ENCODE measurements at places on chromosomes 13 and 19. TPM values are rescaled to one million over a fixed set of nuclear protein-coding genes. Genes with fewer than 3 reads are reported as not detected.

DNA sequence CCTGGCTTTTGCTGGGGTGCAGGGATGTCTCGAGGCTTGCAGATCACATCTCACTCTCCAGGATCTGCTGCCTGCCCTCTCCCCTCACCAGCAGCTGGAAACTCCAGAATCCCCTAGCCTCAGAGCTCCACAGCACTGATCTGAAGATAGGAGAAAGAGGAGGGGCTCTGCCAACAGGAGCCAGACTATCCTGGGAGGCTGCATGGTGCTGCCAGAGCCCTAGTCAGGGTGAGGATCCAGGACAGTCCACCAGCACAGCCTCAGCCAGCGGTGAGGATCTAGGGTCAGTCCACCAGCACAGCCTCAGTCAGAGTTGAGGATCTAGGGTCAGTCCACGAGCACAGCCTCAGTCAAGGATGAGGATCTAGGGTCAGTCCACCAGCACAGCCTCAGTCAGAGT lies 65.2 kb downstream of the RAB20 start:
- no peak overlapping the region for H3K4me3 ChIP-seq
- DNase-seq, result no peak
- H3K36me3 ChIP-seq, result peaks cover 5% of the 10 kb centered on the region
- no peaks in the 10 kb centered on the region for H3K27me3 ChIP-seq

GRCh38 chr13:48804821-48805601 lies 151.3 kb downstream of the CYSLTR2 start:
- H3K4me1 ChIP-seq, result no peaks in the 10 kb centered on the region
- H3K4me3 ChIP-seq, result no peak overlapping the region
- no peak for DNase-seq
- H3K27ac ChIP-seq, result no peak overlapping the region
- no peaks in the 10 kb centered on the region for H3K36me3 ChIP-seq

DNA sequence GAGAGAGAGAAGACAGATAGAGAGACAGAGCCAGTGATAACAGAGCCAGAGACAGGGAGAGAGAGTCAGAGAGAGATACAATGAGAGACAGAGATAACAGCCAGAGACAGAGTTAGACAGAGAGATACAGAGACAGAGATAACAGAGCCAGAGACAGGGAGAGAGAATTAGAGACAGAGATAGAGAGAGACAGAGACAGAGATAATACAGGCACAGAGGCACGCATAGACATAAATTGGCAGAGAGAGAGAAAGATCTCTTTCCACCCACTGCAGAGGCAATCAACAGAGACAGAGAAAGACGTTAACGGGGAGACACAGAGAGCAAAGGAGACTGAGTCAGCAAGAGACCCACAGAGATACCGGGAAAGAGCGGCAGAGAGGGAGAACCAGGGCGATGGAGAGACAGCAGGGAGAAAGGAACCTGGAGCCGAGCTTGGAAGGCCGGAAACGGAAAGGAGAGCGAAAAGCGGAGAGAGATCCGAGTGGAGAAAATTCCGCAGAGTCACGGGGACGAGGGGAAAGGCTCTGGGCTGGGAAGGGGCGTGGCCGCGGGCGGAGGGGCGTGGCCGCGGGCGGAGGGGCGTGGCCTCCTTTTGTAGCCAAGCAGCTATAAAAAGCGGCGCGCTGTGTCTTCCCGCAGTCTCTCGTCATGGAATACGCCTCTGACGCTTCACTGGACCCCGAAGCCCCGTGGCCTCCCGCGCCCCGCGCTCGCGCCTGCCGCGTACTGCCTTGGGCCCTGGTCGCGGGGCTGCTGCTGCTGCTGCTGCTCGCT lies at the start of gene TNFSF9:
TNFSF9 (plus strand) TSS at position 641 of the 777 bp plus-strand sequence; CDS start at position 652, 11 bp downstream.
- H3K4me1 ChIP-seq, result peaks cover 59% of the 10 kb centered on the region
- peak; percentile 54 for DNase-seq
- H3K27ac ChIP-seq, result peak within 1 kb of the TSS; percentile 58
- no peaks in the 10 kb centered on the region for H3K36me3 ChIP-seq
- H3K27me3 ChIP-seq, result peaks cover 48% of the 10 kb centered on the region

Gene CYP4F3
- polyA plus RNA-seq, result not detected

- H3K27me3 ChIP-seq, result peaks cover 61% of the 10 kb centered on the region
- H3K4me3 ChIP-seq, result no peak overlapping the region
- H3K27ac ChIP-seq, result no peak overlapping the region
Observed at GRCh38 chr13:26811581-26811980, 51.0 kb upstream of the GPR12 start.

DNA sequence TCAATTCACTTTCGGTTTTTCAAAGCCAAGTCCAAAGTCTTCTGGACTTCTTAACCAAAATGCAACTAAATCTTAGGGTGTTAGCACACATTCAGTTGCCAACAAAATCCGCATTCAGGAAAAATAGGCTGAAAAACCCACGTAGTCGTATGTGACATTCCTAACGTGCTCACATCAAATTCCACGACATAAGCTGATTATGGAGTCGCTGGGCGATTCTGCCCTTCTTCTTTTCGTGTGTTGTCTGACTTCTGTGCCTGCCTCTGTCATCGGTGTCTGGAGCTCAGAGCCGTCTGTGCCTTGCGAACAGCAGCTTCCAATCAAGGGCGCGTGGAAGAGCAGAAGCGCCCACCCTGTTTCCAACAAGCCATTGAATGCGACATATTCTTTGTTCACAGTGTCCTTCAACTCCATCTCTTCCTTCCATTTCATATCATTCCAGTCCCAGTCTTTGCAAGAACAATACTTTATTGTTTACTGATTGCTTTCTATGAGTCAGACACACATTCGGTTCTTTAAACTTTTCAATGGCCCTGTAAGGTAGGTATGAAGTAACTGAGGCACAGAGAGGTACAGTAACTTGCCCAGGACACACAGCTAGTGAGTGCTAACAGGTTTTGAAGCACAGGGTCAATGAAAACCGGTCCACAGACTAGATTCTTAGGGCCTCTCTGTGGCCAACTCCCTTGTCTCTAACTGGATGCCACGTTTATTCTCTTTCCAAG lies 8.2 kb upstream of the ZNF507 start:
- no peaks in the 10 kb centered on the region for H3K4me1 ChIP-seq
- DNase-seq, result no peak
- peaks cover 6% of the 10 kb centered on the region for H3K27me3 ChIP-seq
- H3K4me3 ChIP-seq, result no peak overlapping the region
- no peaks in the 10 kb centered on the region for H3K36me3 ChIP-seq

Gene FCAR
- polyA plus RNA-seq, result 1.1 TPM

Gene KCNJ14
- polyA plus RNA-seq, result 0.12 TPM

Gene STARD13
- not detected for polyA plus RNA-seq

DNA sequence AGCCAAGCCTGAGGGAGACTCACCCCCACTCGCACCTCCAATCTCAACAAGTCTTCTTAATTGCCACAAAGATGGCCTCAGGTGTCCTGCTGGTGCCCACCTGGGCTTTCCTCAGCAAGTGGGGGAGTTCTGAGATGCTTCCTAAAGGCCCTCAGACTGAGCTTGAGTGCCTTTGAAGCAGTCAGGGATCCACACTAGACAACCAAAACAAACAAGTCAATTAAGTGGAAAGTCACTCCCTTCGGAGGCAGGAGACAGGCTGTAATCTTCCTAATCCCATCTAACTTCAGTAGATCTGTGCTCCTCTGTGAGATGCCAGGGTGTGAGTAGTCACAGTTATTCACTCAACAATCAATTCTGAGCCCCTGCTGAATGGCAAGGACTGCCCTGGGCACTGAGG lies 68.3 kb upstream of the SERP2 start:
- peaks cover 20% of the 10 kb centered on the region for H3K27me3 ChIP-seq
- no peak for DNase-seq
- H3K4me3 ChIP-seq, result no peak overlapping the region
- H3K27ac ChIP-seq, result no peak overlapping the region
- H3K36me3 ChIP-seq, result no peaks in the 10 kb centered on the region

Gene CIC
- 5.3 TPM for polyA plus RNA-seq

Gene CGB7
- polyA plus RNA-seq, result not detected

- H3K27ac ChIP-seq, result no peak overlapping the region
- H3K27me3 ChIP-seq, result peaks cover 18% of the 10 kb centered on the region
- H3K4me1 ChIP-seq, result peaks cover 24% of the 10 kb centered on the region
- no peak for DNase-seq
- peak overlapping the region; percentile 59 for H3K4me3 ChIP-seq
Observed at GRCh38 chr13:87680298-87680697, 9.1 kb downstream of the SLITRK5 start.

Gene USHBP1
- not detected for polyA plus RNA-seq

GRCh38 chr13:74005320-74006157 lies 128.7 kb downstream of the KLF12 start:
- H3K27me3 ChIP-seq, result no peaks in the 10 kb centered on the region
- H3K4me3 ChIP-seq, result no peak overlapping the region
- DNase-seq, result no peak
- H3K36me3 ChIP-seq, result no peaks in the 10 kb centered on the region
- peaks cover 24% of the 10 kb centered on the region for H3K4me1 ChIP-seq
- no peak overlapping the region for H3K27ac ChIP-seq

DNA sequence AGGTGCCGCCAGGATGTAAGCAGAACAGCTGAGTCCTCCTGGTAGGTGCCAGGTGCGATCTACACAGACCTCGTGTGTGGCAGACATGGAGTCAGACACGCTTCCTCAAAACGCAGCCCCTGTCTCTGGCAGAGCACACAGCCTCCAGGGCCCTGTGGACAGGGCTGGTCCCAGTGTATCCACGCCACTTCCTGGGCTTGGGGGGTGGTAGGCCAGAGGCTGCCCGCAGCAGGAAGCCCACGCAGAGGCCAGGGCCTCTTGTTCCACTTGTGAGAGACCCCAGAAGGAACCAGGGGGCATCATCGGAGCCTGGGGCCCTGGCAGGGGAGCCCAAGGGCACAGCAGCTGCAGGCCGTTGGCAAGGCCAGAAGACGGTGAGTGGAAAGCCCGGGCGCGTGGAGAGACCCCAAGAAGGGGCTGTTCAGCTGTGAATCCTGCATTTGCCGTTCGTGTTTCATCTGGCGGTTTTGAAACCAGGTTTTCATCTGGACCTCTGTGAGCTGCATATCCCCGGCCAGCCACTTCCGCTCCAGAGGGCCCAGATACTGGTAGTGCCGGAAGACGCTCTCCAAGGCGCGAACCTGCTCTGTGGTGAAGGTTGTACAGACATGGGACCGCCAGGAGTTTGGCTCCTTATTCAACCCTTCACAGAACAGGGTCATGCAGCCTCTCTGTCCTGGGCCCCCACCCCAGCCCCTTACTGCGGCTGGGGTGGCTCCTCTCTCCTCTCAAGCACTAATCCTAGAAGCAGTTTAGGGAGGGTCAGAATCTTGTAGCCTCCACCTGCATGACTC lies 25.1 kb upstream of the SLITRK1 start:
- H3K36me3 ChIP-seq, result no peaks in the 10 kb centered on the region
- no peaks in the 10 kb centered on the region for H3K27me3 ChIP-seq
- no peak for DNase-seq
- H3K27ac ChIP-seq, result no peak overlapping the region
- no peaks in the 10 kb centered on the region for H3K4me1 ChIP-seq

- no peak overlapping the region for H3K27ac ChIP-seq
- no peaks in the 10 kb centered on the region for H3K36me3 ChIP-seq
- no peak for DNase-seq
- H3K4me3 ChIP-seq, result no peak overlapping the region
- H3K4me1 ChIP-seq, result no peaks in the 10 kb centered on the region
- H3K27me3 ChIP-seq, result no peaks in the 10 kb centered on the region
Observed at GRCh38 chr13:85074543-85075313, 724.5 kb downstream of the SLITRK6 start.

GRCh38 chr19:1567116-1567847 lies 843 bp downstream of the MEX3D start:
- peaks cover 6% of the 10 kb centered on the region for H3K27me3 ChIP-seq
- H3K4me3 ChIP-seq, result no peak overlapping the region
- no peak overlapping the region for H3K27ac ChIP-seq
- H3K4me1 ChIP-seq, result peaks cover 14% of the 10 kb centered on the region

- no peaks in the 10 kb centered on the region for H3K4me1 ChIP-seq
- no peak overlapping the region for H3K27ac ChIP-seq
- H3K36me3 ChIP-seq, result no peaks in the 10 kb centered on the region
- H3K4me3 ChIP-seq, result no peak overlapping the region
- no peak for DNase-seq
Observed at GRCh38 chr13:22812793-22813192, 368.0 kb upstream of the SGCG start.

GRCh38 chr13:31134039-31134711 lies 27.5 kb downstream of the HSPH1 start:
- H3K27me3 ChIP-seq, result no peaks in the 10 kb centered on the region
- no peak for DNase-seq
- peaks cover 4% of the 10 kb centered on the region for H3K4me1 ChIP-seq
- H3K36me3 ChIP-seq, result peaks cover 22% of the 10 kb centered on the region
- H3K4me3 ChIP-seq, result no peak overlapping the region

DNA sequence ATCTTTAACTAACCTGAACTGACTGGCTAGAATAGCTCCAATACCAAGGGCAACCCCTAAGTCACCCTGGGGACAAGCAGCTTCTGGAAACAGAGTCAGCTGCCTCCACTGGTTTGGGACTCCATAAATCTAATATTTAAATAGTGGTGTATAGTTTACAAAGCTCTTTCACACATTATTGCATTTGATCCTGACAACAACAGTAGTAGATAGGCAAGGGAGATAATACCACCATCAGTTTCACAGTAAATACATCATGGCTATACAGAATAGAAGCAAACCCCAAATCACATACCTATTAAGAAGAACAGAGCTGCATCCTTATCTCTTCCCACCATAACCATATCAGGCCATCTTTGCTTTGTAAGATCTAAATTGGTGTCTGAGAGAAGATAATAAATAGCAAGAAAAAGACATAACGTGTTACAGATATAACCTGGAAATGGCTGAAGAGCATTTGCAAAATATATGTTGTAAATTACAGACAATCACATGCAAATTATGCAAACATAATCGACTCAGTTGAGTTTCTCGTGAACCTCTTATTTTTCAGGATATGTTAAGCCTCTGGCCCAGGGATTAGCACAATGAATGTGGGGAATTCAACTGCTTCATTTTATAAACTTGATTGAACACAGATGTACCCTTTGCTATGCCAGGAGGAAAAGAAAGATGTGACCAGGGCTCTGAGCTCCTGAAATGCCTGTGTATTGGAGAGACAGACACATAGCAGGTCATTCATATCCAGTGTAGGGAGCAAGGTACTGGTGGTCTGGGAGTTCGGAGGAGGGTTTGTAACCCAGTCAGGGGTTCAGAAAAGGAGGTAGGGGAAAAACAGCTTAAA lies 142.5 kb downstream of the SLC7A1 start:
- peaks cover 22% of the 10 kb centered on the region for H3K27me3 ChIP-seq
- no peaks in the 10 kb centered on the region for H3K36me3 ChIP-seq
- no peak overlapping the region for H3K4me3 ChIP-seq
- no peak overlapping the region for H3K27ac ChIP-seq

Gene C3
- not detected for polyA plus RNA-seq

GRCh38 chr13:40648841-40649240 lies 17.6 kb downstream of the FOXO1 start:
- peak overlapping the region; percentile 78 for H3K4me3 ChIP-seq
- H3K4me1 ChIP-seq, result peaks cover 100% of the 10 kb centered on the region
- H3K27ac ChIP-seq, result peak overlapping the region; percentile 75

- H3K4me1 ChIP-seq, result peaks cover 39% of the 10 kb centered on the region
- H3K36me3 ChIP-seq, result no peaks in the 10 kb centered on the region
- H3K27ac ChIP-seq, result peak overlapping the region; percentile 53
Observed at GRCh38 chr13:32585550-32586079, 637 bp upstream of the PDS5B start.
